Esophagus squamous epithelium (tissue), 5 donors: ENCODE measurements at places on chromosomes 3 and 15. TPM values are rescaled to one million over a fixed set of nuclear protein-coding genes. Genes with fewer than 3 reads are reported as not detected.

DNA sequence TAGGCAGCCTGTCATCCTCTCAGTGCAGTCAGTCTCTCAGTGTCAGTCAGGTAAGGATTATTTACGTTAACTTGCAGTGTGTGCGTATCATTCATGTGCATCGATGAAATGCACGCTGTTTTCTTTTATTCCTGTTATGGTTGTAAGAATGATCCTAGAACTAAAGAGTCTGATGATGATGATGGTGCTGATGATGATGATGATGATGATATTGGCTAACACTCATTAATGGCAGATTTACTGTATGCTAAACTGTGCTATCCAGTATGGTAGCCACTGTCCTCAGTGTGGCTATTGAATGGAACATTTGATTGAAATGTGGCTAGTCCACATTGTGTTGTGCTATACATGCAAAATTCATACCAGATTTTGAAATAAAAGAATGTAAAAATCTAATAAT, 39.4 kb downstream of the FANCI start:
- no peak overlapping the region for H3K4me3 ChIP-seq
- no peaks in the 10 kb centered on the region for H3K27me3 ChIP-seq
- no peaks in the 10 kb centered on the region for H3K4me1 ChIP-seq

DNA sequence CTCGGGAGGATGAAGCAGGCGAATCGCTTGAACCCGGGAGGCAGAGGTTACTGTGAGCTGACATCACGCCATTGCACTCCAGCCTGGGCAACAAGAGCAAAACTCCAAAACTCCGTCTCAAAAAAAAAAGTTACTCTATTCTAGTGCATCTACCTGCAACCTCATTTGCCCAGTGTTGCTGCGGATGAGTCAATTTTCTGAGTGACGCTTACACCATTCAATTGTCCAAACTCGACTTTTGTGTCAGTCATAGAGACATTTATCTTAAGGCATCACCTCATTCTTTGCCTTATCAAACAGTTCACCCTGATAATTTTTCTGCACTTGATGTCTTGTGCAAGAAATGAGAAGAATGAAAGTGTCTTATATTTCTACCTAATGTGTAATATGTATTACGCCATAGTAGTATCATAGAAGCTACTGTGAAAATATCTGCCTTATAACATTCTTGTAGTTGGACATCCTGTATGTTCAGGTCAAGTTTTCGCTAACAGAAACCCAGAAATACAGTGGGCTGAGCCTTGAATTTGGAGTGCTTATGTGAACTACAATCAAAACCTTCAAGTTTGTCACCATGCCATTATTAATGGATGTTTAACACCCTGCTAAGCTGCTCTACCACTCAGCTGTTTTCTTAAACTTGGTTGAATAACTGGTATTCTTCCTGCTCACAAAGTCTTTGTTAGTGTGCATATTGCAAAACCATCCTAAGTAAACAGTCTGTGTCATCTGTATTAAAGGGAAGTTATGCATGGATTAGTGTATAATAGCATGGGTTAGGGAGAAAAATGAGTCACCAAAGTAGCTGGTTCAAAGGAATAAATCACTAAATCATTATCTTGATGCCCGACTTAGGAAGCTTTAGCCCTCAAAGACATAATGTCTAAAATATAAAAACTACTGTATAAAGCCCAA, 531.0 kb upstream of the NR2F2 start:
- H3K4me3 ChIP-seq = no peak overlapping the region
- H3K27ac ChIP-seq = no peak overlapping the region
- H3K4me1 ChIP-seq = peaks cover 24% of the 10 kb centered on the region

DNA sequence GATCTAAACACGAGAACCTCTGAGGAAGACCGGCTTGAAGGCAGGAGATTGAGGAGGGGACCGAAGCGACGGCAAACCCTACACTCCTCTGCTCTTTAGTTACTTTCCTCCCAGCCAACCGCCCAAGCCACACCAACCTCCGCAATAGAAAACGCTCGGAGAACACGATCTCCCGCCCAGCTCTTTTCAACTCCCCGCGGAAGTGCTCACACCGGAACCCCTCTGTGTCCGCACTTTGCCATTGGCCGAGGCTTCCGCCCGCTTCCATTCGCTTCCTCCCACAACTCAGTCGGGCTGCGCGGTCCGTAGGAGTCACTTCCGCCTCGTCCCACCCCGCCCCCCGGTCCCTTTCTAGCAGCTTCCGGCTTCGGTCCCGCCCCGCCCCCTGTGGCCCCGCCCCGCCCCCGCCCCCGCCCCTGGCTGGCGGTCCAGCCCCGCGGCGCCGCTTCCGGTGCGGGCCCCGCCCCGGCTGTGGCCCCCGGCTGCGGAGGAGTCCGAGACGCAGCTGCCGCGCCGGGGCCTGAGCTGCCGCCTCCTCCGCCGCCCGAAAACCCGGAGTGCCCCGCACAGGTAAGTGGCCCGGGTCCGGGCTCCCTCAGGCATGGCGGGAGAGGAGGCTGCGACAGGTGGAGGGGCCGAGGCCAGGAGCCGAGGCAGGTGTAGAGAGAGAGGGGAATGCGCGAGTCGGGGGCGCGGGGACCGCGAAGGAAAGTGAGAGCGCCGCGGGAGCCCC, at the start of gene ARID3B:
Gene ARID3B, plus strand, starts transcription at position 460 of the 733 bp plus-strand sequence. CDS start 2,717 bp downstream, outside the sequence.
- H3K4me3 ChIP-seq = peak within 1 kb of the TSS; percentile 65
- H3K27ac ChIP-seq = peak within 1 kb of the TSS; percentile 80
- H3K4me1 ChIP-seq = peaks cover 53% of the 10 kb centered on the region

DNA sequence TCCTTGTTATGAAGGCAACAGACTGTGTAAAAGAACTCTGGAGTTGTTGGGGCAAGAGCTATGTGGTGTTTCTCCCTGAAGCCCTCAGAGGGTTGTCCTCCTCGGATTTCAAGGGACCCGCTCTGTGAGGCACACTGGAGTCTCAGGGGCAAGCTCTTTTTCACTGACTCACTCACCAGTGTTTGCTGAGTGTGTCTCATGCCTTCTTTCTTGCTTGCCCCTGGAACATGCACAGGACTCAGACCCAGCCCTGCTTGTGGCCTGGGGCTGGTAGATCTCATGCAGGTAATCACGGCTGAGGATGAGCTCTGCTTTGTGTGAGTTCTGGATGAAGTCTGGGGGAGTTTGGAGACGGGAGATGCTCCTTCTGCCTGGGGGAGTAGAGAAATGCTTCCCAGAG, 93.7 kb downstream of the CACNA1D start:
- H3K4me3 ChIP-seq = no peak overlapping the region
- H3K36me3 ChIP-seq = no peaks in the 10 kb centered on the region
- no peak overlapping the region for H3K27ac ChIP-seq
- no peak for DNase-seq
- no peaks in the 10 kb centered on the region for H3K27me3 ChIP-seq
- peaks cover 4% of the 10 kb centered on the region for H3K4me1 ChIP-seq

RASL12 gene
- 14.5 TPM for total RNA-seq

SH2D7 gene
- total RNA-seq = not detected
